ENCODE measurements at places on chromosomes 13 and 19.

DNA sequence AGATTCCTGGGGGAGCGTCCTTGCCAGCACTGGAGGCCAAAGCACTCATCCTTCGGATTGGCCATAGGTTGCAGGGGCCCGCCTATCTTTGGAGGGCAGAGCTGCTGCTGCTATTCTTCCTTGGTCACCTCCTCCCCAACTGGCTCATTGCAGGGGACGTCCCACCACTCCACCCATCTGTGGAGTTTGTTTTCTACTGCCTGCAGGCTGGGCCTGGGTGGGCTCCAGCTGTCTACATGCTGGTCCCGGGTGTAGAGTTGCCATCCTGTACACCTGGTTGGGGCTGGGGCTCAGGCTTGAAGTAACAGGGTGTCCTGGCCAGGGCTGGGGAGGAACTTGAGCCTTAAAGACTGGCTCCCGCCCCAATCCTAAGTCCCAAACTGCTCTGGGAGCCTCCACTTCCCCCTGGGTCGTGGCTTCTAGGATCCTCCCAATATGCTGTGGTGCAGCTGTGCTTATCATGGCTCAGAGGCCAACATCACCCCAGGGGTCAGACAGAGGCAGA, 2.1 kb downstream of the RNF225 start:
- DNase-seq, result no peak

- DNase-seq, result no peak
Measured at GRCh38 chr19:56084835-56085536, 36.1 kb downstream of the ZNF787 start.

GRCh38 chr19:2627319-2627829, 75.1 kb downstream of the GNG7 start:
- DNase-seq, result peak; percentile 92

DNA sequence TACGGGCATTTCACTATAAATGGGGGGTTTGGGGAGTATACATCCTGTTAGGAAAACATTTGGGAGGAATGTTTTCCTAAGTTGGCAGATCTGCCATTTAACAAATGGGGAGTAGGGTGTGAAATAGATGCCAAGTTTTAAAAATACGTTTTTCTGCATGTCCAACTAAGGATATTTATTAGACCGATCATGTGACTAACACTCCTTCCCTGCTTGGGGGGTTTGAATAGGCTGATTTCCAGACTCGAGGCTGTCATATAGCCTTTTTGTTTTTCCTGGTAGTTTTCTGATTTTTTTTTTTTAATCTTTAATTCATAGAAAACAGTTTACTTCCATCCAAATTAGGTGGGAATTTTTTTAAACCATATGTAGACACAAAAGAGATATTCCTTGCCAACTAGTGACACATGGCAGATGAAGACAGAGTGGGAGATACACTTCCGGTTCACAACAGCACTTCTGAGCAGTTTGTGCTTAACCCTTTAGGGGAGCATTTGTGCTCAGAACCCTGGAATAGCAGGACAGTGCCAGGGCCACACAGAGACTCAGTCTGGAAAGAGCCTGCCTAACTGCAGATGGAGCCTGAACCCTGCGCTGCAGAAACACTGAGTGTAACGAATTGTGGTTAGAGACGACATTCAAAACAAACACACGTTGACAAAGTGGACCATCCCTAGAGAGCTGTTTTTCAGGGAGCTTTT, 5.6 kb upstream of the GATAD2A start:
- peak; percentile 36 for DNase-seq

DNA sequence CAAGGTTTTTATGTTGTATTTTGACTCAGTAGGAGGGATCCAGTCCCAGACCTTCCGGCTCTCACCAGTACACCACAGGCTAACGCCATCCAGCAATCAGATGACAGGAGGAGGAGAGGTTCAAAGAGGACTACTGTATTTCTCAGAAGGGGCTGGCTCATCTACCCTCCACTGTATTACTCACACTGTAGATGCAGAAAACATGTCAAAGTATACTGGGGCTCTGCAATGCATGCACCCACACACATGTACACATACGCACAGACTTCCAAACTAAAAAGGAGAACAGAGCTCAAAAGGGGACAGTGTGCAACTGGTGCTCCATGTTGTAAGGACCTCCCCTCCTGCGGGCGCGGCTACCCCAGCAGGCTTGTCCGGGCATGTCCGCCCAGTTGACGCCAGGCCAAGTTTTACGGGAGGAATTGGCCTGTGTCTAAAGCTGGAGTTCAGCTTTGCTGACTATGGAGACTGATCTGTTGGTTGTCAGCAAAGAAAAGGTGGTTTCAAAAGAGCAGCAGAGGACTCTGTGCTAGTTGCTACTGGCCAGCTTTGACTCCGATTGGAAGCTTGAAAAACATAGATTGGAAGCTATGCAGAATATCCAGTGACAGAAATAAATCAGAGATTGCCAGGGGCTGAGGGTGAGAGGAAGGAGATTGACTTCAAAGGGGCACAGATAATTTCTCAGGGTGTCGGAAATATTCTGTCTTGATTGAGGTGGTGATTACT, 314.2 kb downstream of the DLEU7 start:
- DNase-seq, result peak; percentile 88

DNA sequence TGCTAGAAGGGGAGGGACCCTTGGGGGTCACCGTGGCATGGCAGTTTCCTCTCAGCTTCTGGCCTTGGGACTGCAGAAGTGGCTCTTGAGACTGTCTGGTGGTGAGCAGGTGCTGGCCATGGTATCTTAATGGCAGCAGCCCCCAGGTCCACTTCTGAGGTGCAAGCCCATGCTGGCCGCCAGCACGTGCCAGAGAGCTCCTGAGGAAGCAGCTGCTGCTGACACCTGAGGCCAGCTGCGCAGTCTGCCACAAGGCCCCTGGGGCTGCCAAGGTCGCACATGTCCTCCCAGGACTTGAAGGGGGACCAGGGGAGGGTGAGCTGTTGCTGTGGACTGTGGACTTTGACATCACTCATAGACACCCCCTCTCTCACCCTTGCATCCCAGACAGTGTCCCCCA, 48.0 kb downstream of the NFIX start:
- no peak for DNase-seq

- DNase-seq, result no peak
Measured at GRCh38 chr13:25727250-25727649, 324.6 kb downstream of the SHISA2 start.

Data from MG63 (cell line).